ENCODE measurements at places on chromosomes 11 and 22. TPM values are rescaled to one million over a fixed set of nuclear protein-coding genes. Genes with fewer than 3 reads are reported as not detected.

DNA sequence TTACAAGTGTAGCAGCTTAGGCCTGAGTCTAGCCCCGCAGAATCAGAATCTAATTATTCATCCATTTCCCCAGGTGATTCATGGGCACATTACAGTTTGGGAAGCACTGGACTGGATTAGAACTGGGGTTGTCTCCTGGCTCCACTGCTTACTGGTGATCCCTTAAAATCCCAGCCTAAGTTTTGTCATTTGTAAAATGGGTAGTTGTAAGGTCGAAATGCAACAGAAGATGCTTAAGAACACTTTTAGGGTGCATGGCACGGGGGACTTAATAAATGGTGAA, 1.3 kb downstream of the STX3 start:
- DNase-seq = no peak

GRCh38 chr22:28241656-28242290, 322.7 kb upstream of the PITPNB start:
- no peak for DNase-seq

GRCh38 chr11:61131586-61131985, 29.3 kb downstream of the CD5 start:
- DNase-seq = no peak

- DNase-seq = no peak
These were observed 733 bp upstream of the GRAMD1B start for GRCh38 chr11:123429336-123429735.

DNA sequence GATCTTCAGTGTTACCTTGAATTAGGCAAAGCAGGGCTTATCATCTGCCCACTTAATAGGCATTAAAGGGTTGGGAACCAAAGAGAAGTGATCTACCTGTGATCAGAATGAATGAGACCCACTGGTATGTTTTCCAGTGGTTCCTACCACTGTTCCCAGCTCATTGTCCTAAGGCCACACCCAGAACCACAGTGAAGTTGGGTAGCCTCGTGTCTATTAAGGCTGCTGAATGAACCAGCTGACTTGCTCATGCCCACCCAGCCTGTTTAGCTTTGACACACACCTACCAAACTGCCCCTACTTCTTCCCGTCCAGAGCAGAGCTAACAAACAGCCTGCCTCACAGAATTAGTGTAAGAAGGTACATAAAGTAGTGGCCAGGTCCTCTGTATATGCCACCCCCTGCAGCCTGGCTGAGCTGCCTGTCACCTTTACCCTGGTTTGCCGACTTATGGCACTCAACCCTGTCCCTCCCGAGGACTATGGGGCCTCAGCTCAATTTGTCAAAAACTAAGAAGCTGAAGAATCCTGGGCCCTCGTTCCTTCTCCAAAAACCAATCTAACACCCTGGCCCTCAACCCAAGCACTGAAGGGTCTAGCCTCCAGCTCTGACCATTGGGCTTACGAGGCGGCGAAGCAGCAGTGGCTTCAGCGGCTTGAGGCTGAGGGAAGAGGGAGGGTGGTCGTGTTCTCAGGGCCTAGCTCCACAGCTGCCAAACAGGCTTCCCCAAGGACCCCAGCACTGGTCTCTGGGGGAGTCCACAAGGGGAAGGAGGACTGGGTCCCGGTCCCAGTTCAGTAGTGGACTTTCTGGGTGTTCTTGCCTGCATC, 9.8 kb downstream of the UCP2 start:
- DNase-seq = no peak

DNA sequence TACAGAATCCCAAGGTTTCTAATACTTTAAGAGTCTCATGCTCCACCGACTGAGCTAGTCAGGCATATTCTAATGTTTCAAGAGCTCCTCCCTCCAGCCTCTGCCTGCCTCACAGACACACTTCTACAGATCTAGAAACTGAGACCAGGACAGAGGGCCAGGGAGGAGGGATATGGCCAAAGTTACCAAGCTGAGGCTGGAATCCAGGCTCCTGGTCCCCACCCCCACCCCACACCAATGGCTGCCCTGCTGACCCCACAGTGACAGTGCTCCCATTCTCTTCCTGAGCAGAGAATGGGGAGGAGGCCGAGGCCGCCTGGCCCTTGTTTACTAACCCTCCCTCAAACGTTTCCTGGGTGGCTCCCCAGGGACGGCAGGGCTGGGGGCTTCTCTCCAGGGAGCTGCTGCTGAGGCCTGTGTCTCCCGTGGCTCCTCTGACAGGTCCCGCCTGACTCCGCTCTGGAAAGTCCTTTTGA, 2.2 kb downstream of the PLEKHB1 start:
- no peak for DNase-seq

DNA sequence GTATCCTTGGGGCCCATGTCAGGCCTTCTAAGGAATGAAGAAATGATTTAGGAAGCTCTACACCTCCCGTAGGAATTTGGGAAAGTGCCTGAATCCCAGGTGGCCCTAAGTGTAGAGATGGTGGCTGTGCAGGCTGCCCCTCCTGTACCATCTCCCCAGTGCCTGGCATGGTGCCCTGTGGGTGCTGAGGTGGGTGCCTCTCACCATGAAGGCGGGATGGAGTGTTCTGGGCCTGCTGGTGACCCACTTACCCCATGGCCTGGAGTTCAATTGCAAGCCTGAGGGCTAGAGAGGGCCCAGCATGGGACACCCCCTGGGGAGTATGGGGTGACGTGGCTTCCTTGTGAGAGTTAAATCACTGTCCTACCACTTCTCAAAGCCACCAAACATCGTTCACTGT, 19.8 kb downstream of the SAMM50 start:
- DNase-seq = no peak

- DNase-seq = peak; percentile 85
These were observed 119.6 kb upstream of the IGLL5 start for GRCh38 chr22:22767876-22768602.

DNA sequence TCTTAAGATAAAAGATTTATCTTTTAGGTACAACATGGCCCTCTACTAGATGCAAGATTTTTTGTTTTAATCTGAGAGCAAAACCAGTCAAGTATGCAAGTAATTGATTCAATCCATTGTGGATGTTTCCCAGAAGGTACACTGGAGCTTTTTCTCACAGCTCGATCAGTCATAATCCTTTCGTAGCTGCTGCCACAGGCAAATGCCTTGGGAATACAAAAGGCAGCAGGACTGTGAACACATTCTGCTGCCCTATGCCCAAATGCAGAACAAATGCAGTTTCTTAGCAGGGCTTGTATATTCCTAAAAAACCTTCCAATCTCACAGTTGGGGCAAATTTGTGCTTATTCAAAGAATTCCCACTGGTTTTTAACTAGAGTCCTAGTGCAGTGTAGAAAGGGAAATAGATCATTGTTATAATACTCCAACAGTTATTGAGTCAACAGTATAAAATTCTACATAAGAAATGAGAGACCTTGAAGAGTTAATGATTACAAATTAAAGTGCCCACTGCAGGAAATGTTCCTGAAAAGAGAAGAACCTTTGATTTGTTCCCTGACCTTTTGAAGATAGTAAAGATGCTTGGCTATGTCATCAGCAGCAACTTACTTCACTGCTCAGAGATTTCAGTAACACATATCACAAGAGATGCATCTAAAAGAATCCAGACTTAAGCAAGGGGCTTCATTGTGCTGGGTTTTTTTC, 14.1 kb downstream of the LPXN start:
- DNase-seq = no peak

DNA sequence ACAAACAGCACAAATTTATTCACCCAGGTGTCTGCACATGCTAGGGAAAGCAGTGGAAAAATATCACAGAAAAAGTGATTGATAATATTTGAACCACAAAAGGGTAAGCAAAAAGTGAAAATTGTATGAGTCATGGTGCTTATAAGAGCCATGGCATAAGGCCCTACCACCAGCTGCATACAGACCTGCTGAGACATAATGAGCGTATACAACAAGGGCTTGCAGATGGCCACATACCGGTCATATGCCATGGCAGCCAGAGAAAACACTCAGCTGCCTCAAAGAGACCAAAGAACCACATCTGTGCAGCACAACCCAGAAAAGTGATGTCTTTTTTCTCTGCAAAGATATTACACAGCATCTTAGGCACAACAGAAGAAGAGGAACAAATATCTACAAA, 71.4 kb upstream of the OR9G4 start:
- DNase-seq = no peak

GRCh38 chr11:71206186-71206585, 46.2 kb downstream of the SHANK2 start:
- DNase-seq = no peak

GRCh38 chr11:114019046-114019445, 40.5 kb upstream of the ZBTB16 start:
- no peak for DNase-seq

- no peak for DNase-seq
These were observed 3.5 kb upstream of the RAB1B start for GRCh38 chr11:66264914-66265313.

DNA sequence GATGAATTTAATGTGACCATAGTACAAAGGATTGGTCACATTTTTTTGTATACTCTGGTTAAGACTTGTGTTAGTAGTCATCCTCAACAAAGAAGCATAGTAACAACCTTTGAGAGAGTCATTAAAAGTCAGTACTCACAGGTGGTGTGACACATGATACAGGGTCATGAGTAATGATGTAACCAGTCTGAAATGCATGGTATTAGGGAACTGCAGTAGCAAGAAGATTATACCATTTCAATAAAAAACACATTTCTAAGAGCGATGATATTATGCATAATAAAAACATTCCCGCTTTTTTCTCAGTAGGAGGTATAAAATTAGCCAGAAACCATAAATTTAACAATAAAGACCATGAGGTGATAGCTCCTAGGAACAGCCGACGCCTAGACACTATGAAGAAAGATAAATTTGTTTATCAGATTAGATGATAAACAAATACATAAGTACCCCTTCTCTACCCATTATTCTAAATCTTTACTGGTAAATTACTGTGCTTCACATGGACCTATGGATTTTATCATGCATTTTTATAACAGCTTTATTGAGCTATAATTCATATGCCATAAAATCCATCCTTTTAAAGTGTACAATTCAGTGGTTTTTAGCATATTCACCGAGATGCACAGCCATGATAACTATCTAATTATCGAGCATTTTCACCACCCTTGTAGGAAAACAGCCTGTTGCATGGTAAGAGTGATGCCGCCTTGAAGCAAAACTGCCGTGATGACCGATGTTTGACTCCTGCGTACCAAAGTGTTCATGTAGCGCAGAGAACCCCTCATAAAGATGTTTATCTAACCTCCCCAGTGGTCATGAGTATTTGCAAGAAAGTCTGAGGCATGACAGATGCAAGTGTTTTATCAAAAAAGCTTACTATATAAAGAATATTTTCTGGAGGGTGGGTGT, 41.8 kb downstream of the TMPRSS5 start:
- DNase-seq = no peak

DNA sequence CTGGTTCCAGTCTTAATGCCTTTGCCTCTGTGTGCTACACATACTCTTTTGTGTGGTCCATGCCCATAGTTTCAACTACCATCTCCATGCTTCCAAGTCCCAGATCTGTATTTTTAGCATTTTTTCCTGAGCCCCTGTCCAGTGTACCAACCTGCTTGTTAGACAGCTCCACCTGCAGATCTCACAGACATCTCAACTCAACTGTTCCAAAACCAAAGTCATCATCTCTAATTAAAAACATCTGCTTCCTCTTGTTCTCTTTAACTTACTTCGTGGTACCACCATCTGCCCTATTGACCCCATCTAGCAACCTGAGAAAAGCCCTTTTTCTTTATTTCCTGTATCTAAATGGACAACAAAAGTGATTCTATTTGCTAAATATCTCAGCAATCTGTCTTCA, 8.6 kb upstream of the KMT2A start:
- DNase-seq = no peak

GRCh38 chr11:748007-748359, 719 bp downstream of the TALDO1 start:
- DNase-seq = no peak

GRCh38 chr11:33668468-33668825, 32.2 kb downstream of the C11orf91 start:
- DNase-seq = no peak

DNA sequence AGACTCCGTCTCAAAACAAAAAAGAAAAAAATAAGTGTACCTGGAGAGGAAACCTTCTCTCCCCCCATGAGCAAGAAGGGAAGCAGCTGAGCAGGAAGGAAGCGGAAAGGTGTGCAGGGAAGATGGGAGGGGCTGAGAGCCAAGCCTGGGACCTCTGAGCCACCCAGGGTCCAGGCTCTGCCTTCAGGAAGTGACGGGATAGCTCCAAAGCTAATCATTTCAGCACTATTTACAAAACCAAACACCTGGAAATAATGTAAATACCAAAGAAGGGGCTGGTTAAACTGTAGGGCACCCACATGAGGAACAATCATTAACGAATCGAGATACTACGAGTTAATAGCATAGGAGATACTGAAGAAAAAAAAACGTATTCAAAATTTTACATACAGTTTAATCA, 27.9 kb downstream of the ARRB1 start:
- no peak for DNase-seq

GRCh38 chr22:50526834-50527801, 1.7 kb upstream of the SCO2 start:
- no peak for DNase-seq

The APOA1 gene
- total RNA-seq = 2.2 TPM

The KCNQ1OT1 gene
- 3.4 TPM for total RNA-seq

The PGA4 gene
- total RNA-seq = 7.6 TPM
